ENCODE measurements at places on chromosomes 11 and 22.

DNA sequence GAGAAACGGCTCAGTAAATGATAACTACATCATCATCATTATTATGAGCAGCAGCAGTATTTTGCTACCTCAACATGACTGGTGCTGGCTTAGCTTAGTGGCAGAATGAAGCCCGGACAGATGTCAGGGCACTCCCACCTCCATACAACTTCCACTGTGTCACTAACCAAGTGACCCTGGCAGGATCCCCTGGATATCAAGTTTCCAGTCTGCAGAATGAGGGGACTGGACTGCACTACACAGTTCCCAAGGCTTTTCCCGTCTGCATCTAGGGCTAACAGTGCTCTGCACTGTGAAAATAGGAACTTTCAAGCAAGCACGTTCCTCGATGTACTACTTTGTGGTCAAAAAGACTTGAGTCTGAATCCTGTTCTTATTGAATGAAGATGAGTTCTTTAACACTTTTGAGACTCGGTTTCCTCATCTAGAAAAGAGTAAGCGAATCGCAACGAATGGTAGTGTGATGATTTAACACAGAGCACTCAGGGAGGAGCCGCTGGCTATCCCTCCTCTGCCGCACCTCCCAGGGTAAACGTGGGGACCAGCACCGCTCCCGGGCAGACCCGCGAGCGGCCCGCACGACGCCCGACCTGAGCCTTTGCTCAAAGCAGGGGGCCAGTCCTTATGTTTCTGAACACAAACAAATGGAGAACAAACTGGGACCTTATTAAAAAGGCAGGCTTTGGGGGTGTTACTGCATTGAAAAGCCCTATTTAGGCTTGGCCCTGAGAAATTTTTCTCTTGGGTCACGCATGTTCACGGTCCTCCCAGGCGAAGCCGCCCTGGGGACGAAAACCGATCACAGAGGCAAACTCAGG is 910 bp downstream of the CLTCL1 start:
- DNase-seq: no peak

DNA sequence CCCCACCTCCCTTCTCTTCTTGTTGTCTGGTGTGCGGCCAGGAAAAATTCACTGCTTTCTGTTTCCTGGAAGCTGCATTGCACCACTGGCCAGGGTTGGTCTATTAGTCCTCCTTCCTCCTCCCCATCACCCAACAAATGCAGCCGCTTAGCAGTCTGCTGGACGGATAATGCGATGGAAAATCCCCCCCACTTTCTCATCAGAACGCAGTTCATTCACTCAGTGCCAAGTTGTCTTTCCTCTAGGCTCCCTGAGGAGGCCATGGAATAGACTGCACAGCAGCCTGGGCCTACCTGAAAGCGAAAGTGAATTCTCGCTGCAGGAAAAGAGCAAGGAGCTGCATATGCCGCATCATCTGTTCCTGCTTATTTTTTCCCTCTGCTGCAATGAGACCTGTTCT is 513.6 kb downstream of the METTL15 start:
- DNase-seq: peak; percentile 47

- peak; percentile 78 for DNase-seq
Observed at GRCh38 chr11:942823-943222, 17.2 kb downstream of the AP2A2 start.

- DNase-seq: peak; percentile 80
Observed at GRCh38 chr11:46315033-46315738, 32.1 kb upstream of the DGKZ start.

GRCh38 chr22:23268877-23269276 is 88.6 kb downstream of the BCR start:
- no peak for DNase-seq

- DNase-seq: no peak
Observed at GRCh38 chr22:50215297-50216054, 14.7 kb downstream of the SELENOO start.

DNA sequence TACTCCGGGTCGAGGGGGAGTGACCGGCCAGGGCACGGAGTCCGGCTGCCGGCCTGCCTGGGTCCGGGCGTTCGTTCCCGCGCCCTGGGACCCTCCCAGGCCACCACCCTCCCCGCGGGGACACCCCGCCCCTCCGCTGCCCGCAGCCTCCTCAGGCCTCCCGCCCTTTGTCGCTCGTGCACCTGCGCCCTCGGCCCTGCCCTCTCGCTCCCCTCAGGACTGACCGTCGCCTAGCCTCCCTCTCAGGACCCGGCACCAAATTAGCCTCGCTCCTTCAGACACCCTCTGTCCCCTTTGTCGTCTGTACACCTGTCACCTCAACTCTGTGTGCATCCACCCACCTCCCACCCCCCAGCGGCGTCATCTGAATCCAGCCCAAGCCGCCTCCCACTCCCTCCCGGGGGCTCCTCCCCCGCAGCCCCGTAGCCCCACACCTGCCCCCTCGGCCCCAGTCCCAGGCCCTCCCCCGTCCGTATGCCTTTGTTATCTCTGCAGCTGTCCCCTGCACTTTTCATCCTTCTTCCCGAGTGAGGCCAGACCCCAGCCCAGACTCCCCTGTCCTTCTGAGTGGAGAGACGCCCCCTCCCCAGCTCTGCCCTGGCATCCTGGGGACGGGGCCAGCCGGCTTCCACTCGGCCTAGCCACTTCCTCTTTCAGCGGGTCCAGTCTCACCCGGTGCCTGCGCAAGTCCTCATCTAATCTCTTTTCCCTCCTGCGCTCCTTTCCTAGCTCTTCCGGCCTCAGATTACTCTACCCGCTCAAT is 643 bp downstream of the TIGD3 start:
- no peak for DNase-seq

DNA sequence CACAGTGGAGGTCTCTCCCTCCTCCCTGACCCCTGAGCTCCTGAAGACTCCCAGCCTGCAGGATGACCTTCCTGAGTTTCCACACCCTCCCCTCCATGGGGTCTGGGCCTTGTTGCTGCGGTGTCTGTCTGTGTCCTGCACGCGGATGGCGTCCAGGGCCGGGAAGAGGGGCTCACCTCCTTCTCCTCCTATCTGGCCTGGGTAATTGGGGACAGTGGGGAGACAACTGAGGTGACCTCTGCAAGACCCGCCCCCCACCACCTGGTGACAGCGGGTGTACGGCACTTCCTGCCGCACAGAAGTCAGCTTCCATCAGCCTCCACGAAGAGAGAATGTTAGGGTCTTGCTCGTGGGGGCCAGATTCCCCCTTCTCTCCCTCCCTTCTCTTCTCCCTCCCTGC is 31.7 kb downstream of the LINC01488 start:
- no peak for DNase-seq

DNA sequence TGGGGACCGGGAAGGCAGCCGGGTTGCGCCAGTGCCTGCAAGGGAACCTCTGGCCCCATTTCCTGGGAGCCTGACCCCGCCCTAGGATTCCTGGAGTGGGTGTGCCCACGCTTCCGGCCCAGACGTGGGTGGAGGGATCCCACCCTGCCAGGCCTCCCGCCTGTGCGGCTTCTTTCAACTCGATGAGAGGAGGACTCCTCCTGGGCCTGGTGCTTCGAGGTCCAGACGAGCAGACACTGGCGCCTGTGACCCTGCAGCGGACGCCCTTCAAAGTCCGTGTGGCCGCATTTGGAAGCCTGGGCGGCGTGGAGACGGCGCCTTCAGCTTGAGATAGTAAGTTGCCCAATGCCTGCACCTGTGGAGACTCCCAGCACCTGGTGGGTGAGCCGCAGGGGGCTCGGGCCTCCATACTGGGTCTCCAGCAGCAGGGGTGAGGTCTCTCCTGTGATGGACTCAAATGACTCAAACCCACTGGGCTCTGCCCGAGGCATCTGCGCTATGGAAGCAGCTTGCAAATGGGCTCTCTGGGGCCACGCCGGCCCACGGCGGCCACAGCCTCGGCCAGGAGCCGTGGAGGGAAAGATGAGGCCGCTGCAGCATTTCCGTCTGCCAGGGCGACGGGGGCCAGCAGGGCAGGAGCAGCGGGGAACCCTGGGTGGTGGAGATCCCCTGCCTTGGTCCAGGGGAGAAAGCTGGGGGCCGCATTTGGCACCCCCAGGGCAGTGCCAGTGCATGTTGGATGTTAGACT is 64.3 kb upstream of the PPARA start:
- DNase-seq: peak; percentile 51

GRCh38 chr22:44042249-44043218 is 18.4 kb downstream of the PARVB start:
- DNase-seq: no peak

Measured in fibroblast of pulmonary artery (primary cell).